ENCODE measurements at places on chromosomes 12 and 14.

DNA sequence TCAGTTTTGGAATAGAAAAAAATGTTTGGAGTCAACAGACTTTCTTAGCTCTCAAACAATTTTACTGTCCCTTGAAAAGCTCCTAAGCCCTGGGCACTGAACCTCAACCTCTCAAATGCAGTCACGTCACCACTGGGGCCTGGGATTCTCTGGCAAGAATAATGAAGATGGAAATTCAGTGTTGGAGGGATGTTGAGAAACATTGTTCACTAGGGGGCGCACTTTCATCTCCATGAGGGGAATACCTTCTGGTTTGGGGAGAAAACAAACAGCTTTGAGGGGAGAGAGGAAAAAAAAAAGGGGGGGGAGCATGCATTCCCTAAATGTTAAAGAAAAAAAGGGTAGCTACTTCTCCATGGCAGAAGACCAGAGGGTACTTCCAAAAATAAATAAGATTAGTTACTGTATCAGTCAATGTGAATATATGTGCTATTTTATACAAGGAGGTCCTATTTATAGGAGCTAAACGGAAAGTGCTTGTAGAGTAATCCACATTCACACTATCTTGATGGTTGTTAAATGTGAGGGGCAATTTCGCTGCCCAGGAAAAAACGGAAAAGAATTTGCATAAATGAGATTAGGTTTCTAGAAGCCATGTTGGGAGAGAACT is 5.8 kb upstream of the TBPL2 start:
- peak; percentile 72 for DNase-seq

GRCh38 chr12:89762498-89763170 is 54.0 kb upstream of the ATP2B1 start:
- DNase-seq: peak; percentile 27

DNA sequence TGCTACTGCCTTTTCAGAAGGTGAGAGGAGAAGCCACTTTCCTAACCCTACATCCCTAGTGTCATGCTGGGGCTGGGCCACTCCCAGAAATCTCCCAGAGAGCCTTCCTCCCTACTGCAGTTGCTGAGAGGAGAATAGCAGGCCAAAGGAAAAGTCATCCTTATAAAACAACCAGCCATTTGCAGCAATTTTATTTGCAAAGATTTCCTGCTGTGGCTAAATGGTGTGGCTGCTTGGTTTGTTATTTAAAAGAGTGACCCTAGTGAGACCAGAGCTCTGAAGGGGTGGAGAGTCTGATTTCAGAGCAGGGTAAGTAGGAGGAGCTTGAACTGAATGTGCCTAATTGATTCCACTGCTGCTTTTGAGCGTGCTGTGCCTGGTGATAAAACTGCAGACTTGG is 232.0 kb downstream of the GRIN2B start:
- no peak for DNase-seq

- DNase-seq: peak; percentile 59
These were observed 40.0 kb downstream of the KIF21A start for GRCh38 chr12:39402922-39403321.

DNA sequence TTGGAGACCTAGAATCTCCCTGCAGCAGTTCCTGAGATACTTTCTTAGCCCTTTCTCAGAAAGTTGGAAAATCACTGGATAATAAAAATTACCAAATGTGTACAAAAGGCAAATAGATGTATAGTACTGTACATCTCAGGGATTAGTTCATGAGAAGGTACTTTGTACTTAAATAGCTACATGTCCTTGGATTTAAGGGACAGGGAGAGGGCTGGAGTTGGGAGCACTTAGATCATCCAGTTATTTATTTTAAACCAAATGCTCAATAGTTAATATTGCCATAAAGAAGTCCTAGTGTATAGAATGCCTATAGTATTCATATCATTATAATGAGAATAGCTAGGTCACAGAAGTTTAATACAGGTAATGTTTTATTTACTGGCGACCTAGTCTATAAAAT is 13.4 kb downstream of the CDKN3 start:
- DNase-seq: no peak

DNA sequence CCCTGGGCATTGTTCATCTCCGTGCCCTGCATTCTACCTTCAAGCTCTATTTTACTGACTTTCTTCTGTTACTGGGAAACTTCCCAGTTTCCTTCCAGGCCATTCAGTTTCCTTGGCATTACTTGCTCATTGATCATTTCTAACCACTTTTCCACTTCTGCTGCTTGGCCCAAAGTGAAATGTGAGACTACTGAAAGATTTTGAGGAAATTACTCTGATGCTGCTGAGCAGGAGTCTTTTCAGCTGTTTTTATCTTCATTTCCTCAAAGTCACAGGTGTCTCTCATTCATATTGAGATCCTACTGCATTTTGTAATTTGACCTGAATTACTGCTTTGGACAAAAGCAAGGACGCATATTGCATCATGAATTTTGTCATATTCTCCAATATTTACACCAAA is 26.4 kb upstream of the DBX2 start:
- no peak for DNase-seq

DNA sequence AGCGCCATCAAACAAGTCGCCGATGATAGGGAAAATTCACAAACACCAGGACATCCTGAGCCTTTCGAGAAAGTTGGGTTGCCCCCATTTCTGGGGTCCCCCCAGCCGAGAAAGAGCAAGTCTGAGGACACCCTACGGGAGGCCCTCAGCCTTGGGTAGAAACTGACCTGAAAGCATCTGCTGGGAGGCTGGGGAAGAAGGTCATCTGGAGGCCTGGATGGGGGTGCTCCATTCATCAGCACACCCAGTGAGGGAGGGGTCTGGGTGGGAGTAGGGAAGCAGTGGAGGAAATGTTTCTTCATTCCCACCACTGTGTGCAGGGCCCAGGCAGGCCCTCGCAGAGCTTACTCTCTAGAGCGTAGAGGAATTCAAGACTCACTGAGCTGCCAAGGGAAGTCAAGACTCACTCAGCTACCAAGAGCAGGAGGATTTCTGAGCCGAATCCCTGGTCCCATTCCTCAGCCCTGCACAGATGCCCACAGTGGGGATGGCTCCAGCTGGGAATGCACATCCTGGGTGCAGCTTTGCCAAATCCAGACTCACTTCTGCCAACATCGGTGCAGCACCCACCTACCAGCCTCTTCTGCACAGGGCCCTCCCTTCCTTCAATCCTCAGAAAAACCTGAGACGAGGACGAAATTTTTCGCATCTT is 38.1 kb downstream of the DIO3 start:
- DNase-seq: no peak

DNA sequence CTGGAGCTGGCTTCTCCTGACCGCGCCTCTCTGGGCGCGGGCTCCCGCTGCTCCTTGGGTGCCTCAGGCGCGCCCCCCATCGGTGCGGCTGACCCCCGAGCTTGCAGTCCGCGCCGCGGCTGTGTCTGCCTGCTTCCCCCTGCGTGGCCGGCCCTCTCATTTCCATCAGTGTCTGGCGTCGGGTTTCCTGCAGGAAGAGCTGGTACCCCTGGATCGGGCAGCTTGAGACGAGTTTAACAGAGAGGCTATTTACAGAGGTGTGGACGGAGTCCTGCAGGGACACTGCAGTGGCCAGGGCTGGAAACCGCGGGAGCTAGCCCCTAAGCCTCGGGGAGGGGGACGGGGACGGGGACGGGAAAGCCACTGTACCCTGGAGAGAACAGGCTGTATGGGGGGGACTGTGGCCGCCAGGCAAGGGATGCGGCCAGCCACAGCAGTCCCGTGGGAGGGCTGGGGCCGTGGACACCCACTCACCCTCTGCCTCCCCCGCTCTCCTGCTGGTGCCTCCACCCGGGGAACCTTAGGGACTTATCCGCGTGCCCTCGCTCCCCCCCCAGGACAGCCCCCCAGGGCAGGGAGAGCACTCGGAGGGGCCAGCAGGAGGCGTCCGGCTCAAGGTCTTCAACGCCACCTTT is 3.7 kb upstream of the CACNA2D4 start:
- no peak for DNase-seq

GRCh38 chr12:59651229-59651920 is 55.5 kb downstream of the SLC16A7 start:
- no peak for DNase-seq

DNA sequence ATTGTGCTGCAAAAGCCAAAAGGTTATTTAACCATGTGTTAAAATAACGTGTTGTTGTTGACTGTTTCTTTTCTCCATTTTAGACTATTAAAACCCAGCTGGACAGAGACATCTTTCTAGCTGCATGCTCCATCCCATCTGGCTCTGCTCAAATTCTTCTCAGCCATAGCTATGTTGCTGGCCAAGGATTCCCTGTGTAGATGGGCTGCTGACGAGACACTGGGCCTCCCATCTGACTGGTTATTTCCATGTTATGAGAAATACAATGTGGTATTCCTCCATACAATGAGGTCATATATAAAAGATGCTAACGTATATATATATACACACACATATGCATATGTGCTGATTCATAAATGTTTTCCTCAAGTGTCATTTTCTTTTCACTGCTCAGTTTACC is 30.1 kb downstream of the MED13L start:
- no peak for DNase-seq

DNA sequence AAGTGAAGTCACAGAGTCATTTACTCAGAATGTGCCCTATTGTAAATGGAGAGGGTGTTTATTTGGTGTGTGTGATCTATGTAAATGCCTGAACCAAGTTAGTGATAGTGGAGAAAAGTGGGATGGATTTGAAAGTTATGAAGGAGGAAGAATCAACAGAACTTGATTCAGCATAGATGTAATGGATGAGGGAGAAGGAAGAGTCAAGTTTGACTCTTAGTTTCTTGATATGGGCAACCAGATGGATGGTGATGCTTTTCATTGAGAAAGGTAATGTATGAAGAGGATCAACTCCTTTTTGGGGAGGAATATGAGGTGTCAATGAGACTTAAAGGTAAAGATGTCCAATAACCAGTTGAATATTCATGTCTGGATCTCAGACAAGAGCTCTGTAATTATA is 6.7 kb upstream of the MON2 start:
- DNase-seq: no peak

DNA sequence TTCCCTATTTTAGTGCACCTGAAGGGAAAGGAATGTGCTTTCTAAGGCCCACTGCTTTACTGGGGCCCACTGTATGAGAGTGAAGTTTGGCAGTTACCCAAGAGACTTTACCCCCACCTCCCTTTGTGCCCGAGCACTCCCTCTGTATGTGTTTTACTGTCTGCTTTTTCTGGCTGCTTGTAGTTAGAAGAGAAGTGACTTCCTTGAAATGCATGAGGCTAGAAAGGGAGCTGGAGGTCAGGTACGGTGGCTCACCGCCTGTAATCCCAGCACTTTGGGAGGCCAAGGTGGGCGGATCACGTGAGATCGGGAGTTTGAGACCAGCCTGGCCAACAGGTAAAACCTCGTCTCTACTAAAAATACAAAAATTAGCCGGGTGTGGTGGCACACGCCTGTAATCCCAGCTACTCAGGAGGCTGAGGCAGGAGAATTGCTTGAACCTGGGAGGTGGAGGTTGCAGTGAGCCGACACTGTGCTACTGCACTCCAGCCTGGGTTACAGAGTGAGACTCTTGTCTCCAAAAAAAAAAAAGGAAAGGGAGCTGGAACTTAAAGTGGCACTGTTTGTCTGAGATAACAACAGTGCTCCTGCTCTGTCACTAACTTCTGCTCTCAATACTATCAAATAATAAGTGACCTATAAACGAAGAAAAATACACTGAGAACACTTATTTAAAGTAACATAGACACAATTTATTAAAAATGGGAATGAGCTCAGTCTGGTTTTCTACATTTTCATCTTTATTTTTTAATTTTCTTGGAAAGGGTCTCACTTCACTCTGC is 5.8 kb downstream of the TRIP11 start:
- no peak for DNase-seq

DNA sequence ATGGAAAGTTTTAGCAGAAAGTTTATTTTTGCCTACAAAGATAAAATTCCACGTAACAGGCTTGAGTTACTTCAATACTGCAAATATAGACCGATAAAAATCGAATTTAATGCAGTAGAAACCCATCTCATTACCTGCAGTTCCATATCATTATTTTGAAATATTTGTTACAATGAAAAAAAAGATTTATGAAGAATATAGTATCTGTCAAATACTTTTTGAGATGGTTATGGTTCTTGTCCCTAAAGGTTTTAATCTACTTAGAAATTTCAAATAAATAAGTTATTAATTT is 273.5 kb downstream of the ADAMTS20 start:
- no peak for DNase-seq

- DNase-seq: peak; percentile 20
These were observed 645 bp downstream of the JDP2 start for GRCh38 chr14:75428230-75429104.

- peak; percentile 53 for DNase-seq
These were observed 38.0 kb downstream of the DPF3 start for GRCh38 chr14:72855913-72856312.

GRCh38 chr12:45232146-45232755 is 16.4 kb downstream of the ANO6 start:
- DNase-seq: no peak

DNA sequence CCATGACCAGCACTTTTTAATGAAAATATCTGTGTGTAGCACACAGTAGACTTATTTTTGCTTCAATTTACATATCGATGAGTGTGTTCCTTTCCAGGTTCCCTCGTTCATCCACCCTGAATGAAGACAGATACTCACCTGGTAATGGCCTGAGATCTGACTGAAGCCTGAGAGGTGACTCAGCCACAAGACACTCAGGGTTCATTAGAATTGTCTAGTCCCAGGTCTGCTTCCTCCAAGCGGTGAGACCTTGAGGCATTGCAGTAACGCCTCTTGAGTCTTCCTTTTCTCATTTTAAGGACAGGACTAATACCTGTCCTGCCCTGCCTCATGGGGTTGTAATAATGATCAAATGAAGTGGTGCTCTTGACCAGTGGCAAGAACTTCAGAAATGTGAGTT is 11.5 kb upstream of the KCNK13 start:
- no peak for DNase-seq

DNA sequence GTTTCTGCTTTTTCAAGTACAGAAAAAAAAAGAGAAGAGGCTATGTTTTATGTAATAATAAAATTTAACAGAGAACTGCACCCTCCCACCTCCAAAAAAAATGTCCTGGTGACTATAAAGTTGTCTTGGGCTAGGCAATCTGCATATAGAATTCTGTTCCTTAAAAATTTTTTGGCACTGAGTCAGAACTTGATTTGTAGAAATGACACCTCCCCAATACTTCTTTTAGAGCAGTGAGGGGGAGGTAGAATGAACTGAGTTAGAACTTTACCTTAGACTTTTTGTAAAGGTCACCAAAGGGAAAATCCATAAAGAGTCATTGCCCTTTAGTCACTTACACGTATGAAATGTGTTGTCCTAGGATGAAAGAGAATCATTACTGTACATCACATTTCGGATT is 80.0 kb downstream of the BTG1 start:
- DNase-seq: peak; percentile 44

- no peak for DNase-seq
These were observed 274.2 kb downstream of the ETNK1 start for GRCh38 chr12:22899184-22899583.

- DNase-seq: no peak
These were observed 5.5 kb upstream of the SCARB1 start for GRCh38 chr12:124869059-124869665.

DNA sequence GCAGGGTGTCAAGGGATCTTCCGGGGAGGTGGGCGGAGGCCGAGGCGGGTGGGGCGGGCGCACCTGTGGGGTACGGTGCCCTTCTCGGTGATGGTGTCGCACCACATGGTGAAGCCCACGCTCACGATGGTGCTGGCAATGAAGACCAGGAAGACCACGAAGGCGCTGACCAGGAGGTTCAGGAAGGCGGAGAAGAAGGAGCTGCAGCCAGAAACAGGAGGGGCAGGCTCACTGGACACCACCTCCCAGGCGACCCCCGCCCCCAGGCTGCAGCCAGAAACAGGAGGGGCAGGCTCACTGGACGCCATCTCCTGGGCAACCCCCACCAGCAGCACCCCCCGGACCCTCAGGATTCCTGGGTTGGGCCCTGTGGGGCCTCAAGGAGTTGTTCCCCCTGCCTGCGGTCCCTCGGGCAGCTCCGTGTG is 7.6 kb downstream of the TMEM179 start:
- no peak for DNase-seq

- DNase-seq: peak; percentile 39
These were observed 61.6 kb downstream of the PPP2R5C start for GRCh38 chr14:101823066-101823465.
